ENCODE measurements at places on chromosomes 4 and X.

- DNase-seq, result no peak
Observed at GRCh38 chrX:115191490-115192243, 2.5 kb downstream of the RBMXL3 start.

DNA sequence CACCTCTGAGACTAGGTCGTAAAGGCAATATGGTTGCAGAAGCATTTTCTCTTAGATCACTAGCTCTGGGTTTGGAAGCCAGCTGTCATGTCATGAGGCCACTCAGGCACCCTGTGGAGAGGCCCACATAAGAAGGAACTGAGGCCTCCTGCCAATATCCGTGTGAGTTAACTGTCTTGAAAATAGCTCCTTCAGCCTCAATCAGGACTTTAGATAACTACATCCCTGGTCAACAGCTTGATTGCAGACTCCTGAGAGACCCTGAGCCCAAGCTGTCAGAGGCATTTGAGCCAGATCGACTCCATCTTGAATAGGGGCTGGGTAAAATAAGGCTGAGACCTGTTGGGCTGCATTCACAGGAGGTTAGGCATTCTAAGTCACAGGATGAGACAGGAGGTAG is 15.1 kb upstream of the REPS2 start:
- no peak for DNase-seq

- no peak for DNase-seq
Observed at GRCh38 chr4:100796332-100796731, 278.5 kb upstream of the EMCN start.

GRCh38 chr4:35591035-35591434 is 653.3 kb downstream of the ARAP2 start:
- DNase-seq, result no peak

DNA sequence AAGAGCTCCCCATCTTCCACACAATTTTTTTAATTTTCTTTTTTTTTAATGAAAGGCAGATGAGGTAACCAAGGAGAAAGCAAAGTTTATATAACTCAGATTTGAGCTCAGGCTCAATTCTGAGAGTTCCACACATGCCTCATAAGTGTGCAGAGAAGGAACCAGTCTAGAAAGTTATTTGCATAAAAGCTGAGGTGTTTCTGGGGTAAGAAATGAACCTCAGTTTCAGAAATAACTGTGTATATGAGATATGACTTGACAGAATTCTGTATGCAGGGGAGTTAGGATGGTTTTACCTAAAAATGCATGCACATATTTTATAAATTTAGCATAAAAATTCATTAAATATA is 51.3 kb downstream of the DTHD1 start:
- DNase-seq, result no peak

- peak; percentile 66 for DNase-seq
Observed at GRCh38 chr4:15649914-15650545, 5.1 kb downstream of the FBXL5 start.

GRCh38 chrX:72316408-72317110 is 10.8 kb upstream of the CITED1 start:
- DNase-seq, result no peak

GRCh38 chrX:13005661-13006473 is 31.0 kb downstream of the TMSB4X start:
- no peak for DNase-seq

GRCh38 chr4:120809518-120809917 is 113.0 kb downstream of the PRDM5 start:
- no peak for DNase-seq

- no peak for DNase-seq
Observed at GRCh38 chr4:186428481-186428880, 126.9 kb downstream of the MTNR1A start.

DNA sequence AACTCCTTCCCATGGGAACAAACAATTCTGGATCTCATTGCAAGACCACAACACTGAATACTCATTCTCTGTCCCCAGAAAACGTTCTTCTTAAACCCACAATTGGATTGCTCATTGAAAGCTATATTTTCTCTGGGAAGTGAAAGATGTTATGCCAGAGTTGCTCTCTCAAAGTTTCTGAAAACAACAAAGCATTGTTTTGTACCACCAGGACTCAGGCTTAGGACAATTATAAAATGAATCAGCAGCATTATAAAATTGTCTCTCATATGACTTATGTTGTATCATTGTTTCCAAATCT is 26.5 kb downstream of the TFDP3 start:
- DNase-seq, result no peak
